ENCODE measurements at places on chromosomes 13 and 19. TPM values are rescaled to one million over a fixed set of nuclear protein-coding genes. Genes with fewer than 3 reads are reported as not detected.

DNA sequence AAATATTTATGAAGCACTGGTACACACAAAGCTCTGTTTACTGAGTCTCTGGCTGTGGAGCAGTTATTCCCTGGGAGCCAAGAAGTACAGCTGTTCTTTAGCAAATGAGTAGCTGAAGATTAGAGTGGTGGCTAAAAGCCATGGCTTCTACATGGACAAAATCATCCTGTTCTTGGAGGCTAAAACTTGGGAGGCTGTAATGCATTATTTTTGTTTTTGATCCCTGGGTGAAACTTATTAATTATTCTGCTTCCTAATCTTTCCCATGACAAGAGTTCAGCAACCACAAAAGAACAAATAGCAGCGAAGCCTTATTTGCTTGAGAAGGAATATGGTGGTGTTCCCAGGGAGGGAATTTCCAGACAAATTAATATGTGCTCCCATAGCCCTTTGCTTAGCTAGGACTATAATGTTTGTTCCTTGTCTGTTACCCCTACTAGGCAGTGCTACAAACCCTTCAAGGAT lies 109.5 kb downstream of the DCT start:
- H3K4me1 ChIP-seq = no peaks in the 10 kb centered on the region
- H3K27me3 ChIP-seq = no peaks in the 10 kb centered on the region
- H3K27ac ChIP-seq = no peak overlapping the region
- DNase-seq = no peak

GRCh38 chr13:85333506-85334020 lies 465.7 kb downstream of the SLITRK6 start:
- no peak for DNase-seq
- H3K4me3 ChIP-seq = no peak overlapping the region
- H3K27ac ChIP-seq = no peak overlapping the region
- H3K4me1 ChIP-seq = no peaks in the 10 kb centered on the region

DNA sequence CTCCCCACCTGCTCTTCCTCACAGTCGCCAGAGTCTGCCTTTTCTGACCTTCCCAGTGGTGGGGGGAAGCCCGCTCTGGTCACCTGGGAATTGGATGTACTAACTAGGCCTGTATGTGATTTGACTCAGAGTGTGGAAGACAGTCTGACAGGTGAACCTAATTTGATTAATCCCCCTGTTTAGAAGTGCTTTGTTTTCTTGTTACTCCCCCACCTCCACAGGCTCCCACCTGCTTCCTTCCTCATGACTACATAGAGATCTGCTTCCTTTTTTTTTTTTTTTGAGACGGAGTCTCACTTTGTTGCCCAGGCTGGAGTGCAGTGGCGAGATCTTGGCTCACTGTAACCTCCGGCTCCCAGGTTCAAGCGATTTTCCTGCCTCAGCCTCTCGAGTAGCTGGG lies 44.0 kb downstream of the COG3 start:
- H3K4me1 ChIP-seq = no peaks in the 10 kb centered on the region
- H3K36me3 ChIP-seq = peaks cover 48% of the 10 kb centered on the region
- no peak overlapping the region for H3K4me3 ChIP-seq
- DNase-seq = no peak

GRCh38 chr19:15330801-15331418 lies 1.4 kb downstream of the BRD4 start:
- peak overlapping the region; percentile 3 for H3K27ac ChIP-seq
- H3K27me3 ChIP-seq = no peaks in the 10 kb centered on the region
- no peaks in the 10 kb centered on the region for H3K4me1 ChIP-seq
- DNase-seq = no peak

DNA sequence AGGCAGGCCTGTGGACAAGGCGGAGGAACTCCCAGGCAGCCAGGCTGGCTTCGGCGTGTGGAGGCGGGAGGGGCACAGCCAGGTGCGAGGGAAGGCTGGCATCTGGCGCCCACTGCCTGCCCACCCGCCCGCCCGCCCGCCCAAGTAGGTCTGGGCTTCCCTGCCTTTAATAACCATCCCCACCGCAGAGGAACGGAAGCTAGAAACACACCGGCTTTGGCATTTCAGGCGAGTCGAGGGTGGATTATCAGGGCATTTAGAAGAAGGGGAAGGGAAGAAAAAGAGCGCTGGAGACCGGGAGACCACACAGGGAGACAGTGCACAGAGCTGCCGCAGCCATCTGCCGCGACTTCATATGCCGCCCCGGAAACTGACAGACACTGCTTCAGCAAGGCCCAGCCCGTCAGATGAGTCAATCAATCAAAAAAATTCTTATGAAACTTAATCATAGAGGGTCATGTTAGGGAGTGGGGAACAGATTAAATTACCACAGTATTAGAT lies 199.7 kb downstream of the TSHZ3 start:
- no peaks in the 10 kb centered on the region for H3K27me3 ChIP-seq
- H3K4me1 ChIP-seq = no peaks in the 10 kb centered on the region
- no peak overlapping the region for H3K27ac ChIP-seq
- DNase-seq = no peak

GRCh38 chr13:76533251-76533650 lies 353.0 kb downstream of the KCTD12 start:
- no peaks in the 10 kb centered on the region for H3K4me1 ChIP-seq
- no peak overlapping the region for H3K27ac ChIP-seq
- no peak for DNase-seq
- no peaks in the 10 kb centered on the region for H3K27me3 ChIP-seq
- H3K4me3 ChIP-seq = no peak overlapping the region

GRCh38 chr19:28665748-28666147 lies 547.2 kb downstream of the UQCRFS1 start:
- no peak overlapping the region for H3K27ac ChIP-seq
- H3K27me3 ChIP-seq = no peaks in the 10 kb centered on the region
- peaks cover 12% of the 10 kb centered on the region for H3K36me3 ChIP-seq
- DNase-seq = no peak

GRCh38 chr13:105902396-105902795 lies 633.1 kb downstream of the EFNB2 start:
- DNase-seq = no peak
- H3K4me1 ChIP-seq = no peaks in the 10 kb centered on the region
- H3K4me3 ChIP-seq = no peak overlapping the region

DNA sequence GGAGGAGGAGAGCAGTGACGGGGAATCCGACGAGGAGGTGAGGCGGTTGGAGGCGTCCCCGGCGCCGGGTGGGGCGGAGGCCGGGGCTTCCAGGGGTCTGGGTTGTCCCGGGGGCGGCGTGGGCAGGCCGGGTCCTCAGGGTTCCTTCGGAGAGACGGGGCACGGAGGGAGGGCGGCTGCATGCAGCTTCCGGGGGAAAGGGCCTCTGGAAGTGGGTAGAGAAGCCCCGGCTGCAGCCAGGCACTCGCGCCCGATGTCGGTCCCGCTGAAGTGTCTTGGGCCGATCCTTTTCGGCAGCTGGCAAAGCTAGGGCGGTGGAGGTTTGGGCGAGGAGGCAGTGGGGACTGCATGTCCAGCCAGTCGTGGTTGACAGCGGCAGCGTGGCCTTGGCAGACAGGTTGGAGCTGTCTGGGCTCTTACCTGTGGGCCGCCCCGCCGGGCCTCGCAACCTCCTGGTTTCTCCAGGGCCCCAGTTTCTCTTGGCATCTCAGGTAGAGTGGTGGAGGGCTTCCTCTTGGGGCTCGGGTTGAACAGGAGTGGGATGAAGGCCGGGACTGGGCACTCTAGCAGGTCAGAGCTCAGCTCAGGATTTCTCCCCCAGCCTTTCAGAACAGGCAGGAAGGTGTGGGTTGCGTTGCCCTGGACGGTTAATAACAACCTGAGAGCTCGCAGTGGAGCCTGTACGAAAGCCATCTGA lies 690 bp downstream of the KMT2B start:
- no peaks in the 10 kb centered on the region for H3K27me3 ChIP-seq
- peaks cover 7% of the 10 kb centered on the region for H3K4me1 ChIP-seq
- DNase-seq = no peak
- H3K4me3 ChIP-seq = peak overlapping the region; percentile 92

- no peak overlapping the region for H3K27ac ChIP-seq
- H3K4me1 ChIP-seq = peaks cover 3% of the 10 kb centered on the region
- H3K27me3 ChIP-seq = no peaks in the 10 kb centered on the region
- DNase-seq = no peak
- peaks cover 5% of the 10 kb centered on the region for H3K36me3 ChIP-seq
These were observed 463 bp upstream of the POMP start for GRCh38 chr13:28658539-28658795.

- H3K4me1 ChIP-seq = no peaks in the 10 kb centered on the region
- DNase-seq = peak; percentile 72
- no peak overlapping the region for H3K27ac ChIP-seq
- no peaks in the 10 kb centered on the region for H3K27me3 ChIP-seq
- no peak overlapping the region for H3K4me3 ChIP-seq
- H3K36me3 ChIP-seq = no peaks in the 10 kb centered on the region
These were observed 9.8 kb upstream of the ARRDC2 start for GRCh38 chr19:17997969-17998826.

- no peak overlapping the region for H3K4me3 ChIP-seq
- no peak overlapping the region for H3K27ac ChIP-seq
- no peaks in the 10 kb centered on the region for H3K27me3 ChIP-seq
- H3K4me1 ChIP-seq = no peaks in the 10 kb centered on the region
- no peaks in the 10 kb centered on the region for H3K36me3 ChIP-seq
These were observed 221.3 kb upstream of the SLITRK6 start for GRCh38 chr13:86020351-86021002.

GRCh38 chr13:86788616-86789015 lies 882.6 kb upstream of the SLITRK5 start:
- H3K27ac ChIP-seq = no peak overlapping the region
- no peaks in the 10 kb centered on the region for H3K4me1 ChIP-seq
- peaks cover 2% of the 10 kb centered on the region for H3K36me3 ChIP-seq
- no peak overlapping the region for H3K4me3 ChIP-seq
- no peaks in the 10 kb centered on the region for H3K27me3 ChIP-seq
- no peak for DNase-seq

- no peak for DNase-seq
- no peaks in the 10 kb centered on the region for H3K36me3 ChIP-seq
- no peak overlapping the region for H3K27ac ChIP-seq
- H3K4me1 ChIP-seq = no peaks in the 10 kb centered on the region
These were observed 2.5 kb downstream of the SIGLEC7 start for GRCh38 chr19:51144482-51145045.

DNA sequence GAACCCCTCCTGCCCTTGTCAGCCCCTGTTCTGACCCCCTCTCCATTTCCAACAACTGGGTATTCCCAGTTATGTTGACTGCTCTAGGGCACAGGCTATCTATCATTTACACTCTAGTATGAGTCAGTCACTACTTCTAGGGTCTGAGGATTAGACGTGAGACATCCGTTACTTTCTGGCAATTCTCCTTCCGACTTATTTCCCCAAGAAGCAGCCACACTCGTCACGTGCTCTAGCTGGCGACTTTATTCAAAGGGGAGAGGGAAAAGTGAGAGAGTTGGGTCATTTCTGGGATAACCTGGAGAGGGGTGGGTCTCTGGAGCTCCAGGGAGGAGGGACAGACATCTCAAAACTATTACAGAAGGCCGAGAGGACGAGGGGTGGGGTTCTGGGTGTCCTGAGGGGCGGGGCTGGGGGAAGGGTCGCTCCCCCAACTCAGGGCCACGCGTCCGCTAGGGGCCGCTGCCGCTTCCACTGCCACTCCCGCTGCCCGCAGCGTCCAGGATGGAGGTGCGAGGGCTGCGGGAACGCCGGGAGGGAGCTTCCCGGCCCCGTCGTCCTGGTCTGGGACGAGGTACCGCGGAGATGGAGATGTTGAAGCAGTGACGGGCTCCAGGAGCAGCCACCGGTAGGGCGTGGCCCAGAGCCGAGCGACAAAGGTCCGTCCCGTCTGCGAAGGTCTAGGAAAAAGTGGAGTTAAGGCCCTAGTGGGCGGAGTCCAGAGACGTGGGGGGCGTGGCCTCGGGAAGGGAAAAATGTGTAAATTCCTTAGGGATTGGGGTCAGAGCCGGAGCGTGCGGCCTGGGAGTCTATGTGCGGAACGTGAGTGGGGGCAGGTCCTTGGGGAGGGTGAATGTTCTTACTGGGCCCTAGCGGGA lies 8.9 kb downstream of the RTBDN start:
- peaks cover 2% of the 10 kb centered on the region for H3K4me1 ChIP-seq
- peak overlapping the region; percentile 63 for H3K4me3 ChIP-seq
- peak; percentile 93 for DNase-seq
- H3K27me3 ChIP-seq = no peaks in the 10 kb centered on the region

DNA sequence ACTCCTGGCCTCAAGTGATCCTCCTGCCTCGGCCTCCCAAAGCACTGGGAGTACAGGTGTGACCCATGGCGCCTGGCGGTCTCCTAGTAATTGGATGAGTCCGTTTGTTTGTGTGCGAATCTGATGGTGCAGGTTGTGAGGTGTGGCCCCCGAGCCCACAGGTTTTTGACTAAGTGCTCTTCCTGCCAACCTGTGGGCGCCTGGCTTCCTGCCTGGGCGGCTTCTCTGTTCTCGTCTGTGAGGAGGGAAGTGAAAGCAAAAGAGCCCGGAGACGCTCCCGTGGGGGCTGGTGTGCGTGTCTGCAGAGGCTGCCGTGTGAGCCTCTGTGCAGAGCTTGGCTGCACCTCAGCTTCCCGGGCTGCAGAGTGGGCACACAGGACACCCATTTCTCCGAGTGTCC lies 10.0 kb downstream of the ARHGAP45 start:
- H3K4me1 ChIP-seq = no peaks in the 10 kb centered on the region
- no peak overlapping the region for H3K4me3 ChIP-seq
- no peak overlapping the region for H3K27ac ChIP-seq

Gene GRIN3B
- total RNA-seq = 1.4 TPM

Gene TJP3
- total RNA-seq = 27.9 TPM

Gene MAST1
- total RNA-seq = 11.8 TPM

Gene ANGPTL4
- total RNA-seq = 2.5 TPM

Gene LILRA5
- not detected for total RNA-seq
